ENCODE measurements at places on chromosomes 7 and 10.

DNA sequence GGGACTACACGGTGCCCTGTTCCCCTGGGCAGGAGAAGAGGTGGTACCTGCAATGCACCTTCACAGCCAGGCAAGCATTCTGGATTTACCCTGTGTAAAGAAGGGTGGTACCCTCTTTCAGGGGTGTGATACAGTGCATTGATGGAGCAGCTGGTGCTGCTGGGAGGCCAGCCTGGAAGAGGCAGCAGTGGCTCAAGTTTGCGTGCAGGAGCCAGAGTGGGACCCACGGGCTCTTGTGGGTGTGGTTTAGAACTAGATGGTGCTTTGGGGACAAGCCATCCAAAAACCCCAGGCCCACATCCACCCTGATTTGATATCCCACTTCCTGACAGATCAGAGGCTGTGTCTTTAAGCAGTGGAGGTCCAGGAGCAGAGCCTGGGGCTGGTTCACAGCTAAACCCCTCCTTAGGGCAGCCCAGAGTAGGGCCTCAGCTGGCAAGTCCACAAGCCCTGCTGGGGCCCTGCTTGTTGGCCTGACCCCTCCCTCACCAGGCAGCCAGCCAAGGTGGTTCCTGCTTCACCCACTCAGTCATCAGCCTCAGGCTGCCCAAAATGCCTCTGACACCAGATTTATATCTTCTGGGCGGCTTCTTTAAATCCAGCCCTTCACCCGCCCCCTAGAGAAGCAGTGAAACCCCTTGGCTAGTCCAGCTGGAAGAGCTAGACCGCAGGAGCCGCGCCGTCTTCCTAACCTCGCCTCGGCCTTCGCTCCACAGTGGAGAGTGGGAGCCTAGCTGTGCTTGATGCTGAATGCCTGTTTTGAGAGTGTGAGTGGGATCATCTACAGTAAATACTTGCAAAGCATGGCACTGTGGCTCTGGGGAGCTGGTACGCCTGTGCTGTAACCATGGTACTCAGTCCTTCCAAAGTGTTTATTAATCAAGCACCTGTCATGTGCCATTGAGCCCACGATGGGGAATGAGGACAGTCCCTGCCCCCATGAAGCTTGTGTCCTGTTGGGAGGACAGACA is 1.4 kb upstream of the ASIC3 start:
- DNase-seq, result no peak

GRCh38 chr10:93071674-93072224 is 1.9 kb upstream of the CYP26A1 start:
- DNase-seq, result no peak

- no peak for DNase-seq
Measured at GRCh38 chr10:83941189-83941588, 198.1 kb upstream of the GHITM start.

- DNase-seq, result no peak
Measured at GRCh38 chr10:69375307-69376151, 41.2 kb downstream of the TACR2 start.

DNA sequence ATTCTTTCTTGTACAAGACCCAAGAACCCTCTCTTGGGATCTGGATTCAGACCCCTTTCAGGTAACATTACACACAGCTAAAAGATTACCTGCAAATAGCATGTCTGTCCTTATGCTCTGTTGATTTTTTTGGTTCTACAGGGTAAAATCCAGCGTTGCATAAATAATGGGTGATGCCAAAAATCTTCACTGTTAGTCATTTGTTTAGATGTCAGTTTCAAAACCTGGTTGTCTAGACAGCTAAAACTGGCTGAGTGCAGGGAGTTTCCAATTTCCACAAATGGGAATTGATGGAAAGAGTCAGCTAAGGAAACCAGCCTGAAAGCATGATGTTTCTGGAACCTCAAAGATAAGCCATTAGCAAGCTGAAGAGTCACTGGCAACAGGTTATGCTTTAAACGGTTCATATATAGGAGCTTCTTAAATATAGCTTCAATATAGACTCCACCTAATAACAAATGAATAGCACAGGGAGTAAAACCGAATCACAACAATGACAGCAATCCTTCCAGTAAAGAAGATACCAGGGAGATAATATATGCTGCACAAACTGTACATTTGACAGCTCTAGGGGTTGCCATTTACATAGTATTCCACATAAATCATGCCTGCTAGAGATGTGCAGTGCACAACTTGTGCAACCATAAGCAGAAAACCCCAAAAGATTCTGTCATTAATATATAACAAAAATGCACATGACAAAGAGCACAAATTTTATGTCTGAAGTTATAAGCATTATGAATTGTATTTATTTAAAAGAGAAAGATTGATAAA is 20.4 kb downstream of the CCDC71L start:
- DNase-seq, result no peak

- DNase-seq, result no peak
Measured at GRCh38 chr10:120513307-120513796, 56.3 kb downstream of the PLPP4 start.

DNA sequence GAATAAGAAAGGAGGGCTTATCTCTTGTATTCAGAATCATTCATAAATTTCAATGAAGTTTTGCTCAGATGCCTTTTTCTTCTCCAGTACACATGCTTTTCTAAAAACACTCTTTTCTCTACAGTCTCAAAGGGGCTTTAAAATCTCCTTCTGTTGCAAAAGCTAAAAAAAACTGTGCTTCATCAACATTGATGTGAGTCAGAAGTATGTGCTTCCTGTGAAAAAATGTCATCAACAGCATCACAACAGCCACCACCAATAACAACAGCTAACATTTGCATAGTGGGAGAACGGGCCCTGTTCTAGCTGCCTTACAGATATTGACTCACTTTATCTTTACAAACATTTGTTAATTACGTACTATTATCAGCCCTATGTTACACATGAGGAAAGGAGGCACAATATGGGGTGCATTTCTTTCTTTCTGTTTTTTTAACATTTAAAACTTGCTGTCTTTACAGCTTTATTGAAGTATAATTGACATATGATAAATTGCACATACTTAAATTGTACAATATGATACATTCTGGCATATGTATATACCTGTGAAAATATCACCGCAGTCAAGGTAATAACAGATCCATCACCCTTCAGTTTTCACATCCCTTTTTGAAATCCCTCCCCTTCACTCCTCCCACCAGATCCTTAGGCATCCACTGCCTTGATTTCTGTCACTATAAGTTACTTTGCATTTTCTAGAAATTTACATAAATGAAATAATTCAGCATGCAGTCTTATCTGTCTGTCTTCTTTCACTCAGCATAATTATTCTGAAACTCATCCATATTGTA is 1605.4 kb upstream of the LRRTM3 start:
- DNase-seq, result no peak

GRCh38 chr7:142583446-142583845 is 165.8 kb upstream of the PRSS1 start:
- peak; percentile 59 for DNase-seq

- no peak for DNase-seq
Measured at GRCh38 chr7:78095549-78095948, 297.0 kb downstream of the PHTF2 start.

DNA sequence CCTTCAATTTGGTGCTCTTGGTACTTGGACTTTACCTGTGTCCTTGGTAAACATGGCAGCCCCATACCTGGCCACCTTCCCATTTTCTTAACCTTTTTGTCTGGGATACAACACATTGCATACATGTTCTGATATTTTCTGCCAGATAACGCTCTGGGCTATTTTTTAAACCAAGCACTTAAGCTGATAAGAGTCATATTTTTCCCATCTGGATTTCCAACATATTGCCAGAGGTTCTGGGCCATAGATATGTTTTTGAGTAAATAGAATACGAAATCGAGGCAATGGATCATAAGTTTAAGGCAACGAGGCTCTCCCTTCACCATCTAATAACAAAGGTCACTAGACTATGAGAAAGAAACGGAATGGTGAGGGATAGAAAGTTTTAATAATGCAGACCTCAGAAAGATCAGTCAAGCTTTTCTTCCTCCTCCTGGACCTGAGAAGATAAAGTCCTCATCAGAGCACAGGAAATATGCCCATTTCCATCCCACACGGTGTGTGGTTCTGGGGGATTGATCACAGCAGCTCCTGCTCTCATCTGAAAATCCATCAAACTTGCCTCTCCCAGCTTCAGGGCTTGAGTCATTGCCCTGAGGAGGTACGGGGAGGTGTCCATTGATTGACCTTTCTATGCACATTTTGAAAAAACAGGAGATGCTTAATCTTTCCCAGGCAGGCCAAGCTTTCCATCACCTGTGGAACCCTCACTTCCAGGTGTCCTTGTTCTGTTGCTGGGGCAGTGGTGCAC is 257.2 kb downstream of the GFRA1 start:
- DNase-seq, result no peak

- DNase-seq, result no peak
Measured at GRCh38 chr10:61284222-61284890, 168.8 kb downstream of the TMEM26 start.

- DNase-seq, result no peak
Measured at GRCh38 chr7:80604436-80604835, 34.0 kb upstream of the CD36 start.

DNA sequence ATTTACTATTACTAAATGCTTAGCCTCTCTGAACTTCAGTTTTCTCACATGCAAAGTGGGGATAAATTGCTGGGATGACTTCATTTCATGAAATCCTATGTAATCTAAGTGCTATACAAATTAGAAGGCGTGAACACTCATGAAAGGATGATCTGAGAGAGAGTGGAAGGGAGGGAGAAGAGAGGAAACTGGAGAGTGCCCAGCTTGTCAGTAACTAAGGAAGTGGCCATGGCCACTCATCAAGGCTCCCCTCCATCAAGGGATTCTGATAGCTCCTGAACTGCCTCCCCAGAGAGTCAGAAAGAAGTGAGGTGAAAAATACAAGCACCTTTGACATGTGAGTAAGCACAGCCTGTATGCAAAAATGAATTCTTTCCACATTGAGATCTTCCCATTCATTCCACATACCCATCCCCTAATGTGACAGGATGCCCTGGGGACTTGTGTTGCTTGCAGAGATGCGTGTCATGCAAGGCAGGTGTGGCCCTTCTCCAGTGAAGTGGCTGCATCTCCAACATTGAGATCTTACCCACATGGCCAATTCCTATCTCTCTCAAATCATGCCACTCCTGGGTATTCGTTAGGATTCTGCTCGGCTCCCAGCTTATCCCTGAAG is 76.5 kb upstream of the ITPRID1 start:
- DNase-seq, result no peak

DNA sequence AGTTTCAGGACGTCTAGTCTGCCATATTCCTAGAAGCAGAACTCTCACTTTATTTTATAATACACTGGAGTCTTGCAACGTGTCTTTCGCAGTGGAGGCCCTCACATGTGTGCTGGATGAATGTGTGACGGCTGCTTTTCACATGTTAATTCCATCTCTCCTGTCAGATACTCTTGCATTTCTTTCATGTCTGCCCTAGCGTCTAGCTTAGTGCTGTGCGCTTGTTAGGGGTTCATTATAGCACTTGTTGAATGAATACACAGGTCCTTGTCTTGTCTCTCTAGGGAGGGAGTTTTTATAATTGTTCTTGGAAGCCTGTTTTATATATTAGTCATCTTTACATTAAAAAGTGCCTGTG is 94.4 kb downstream of the MAP3K8 start:
- DNase-seq, result no peak

DNA sequence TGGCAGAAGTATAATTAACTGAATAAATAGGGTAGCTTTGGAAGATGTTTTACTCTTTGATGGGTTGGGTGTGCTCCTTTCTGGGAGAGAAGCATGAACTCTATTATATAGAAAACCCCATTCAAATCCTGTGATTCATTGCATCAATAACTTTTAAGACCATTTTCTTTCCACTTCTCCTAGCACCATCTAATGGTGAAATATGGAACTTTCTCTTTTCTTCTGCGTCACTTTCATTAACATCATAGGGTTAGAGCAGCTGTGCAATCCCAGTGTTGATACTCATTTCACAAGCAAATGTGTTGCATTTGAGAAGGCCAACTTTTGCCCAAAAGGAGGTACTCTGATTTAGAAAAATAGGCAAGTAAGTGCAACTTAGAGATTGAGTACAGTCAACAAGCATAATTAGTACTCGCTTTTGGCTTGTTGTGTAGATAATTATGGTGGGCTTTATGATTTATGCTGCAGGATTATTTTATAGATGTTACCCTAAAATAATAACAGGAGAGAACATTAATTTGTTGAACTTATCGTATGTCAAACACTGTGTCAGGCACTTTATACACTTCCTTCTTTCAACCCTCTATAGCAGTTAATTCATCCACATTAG is 92.9 kb downstream of the CPED1 start:
- no peak for DNase-seq

GRCh38 chr10:30294476-30295240 is 54.4 kb downstream of the MTPAP start:
- no peak for DNase-seq

- DNase-seq, result no peak
Measured at GRCh38 chr7:127690806-127691205, 38.8 kb downstream of the SND1 start.

DNA sequence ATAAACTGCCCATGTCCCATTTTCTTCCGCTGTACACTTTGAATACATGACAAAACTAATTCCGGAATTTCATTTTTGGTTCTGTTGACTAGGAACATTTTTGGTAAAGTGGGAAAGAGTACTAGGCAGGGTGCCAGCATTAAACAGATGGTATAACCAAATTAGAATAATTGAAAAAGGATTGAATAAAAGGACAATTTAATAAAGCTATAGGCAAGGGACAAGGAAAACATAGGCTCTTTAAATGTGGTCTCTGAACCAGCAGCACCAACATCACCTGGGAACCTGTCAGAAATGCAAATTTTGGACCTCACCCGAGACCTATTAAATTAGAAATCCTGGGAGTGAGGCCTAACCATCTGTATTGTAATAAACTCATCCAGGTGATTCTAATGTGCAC is 376.9 kb downstream of the LRRTM3 start:
- no peak for DNase-seq

GRCh38 chr10:68586606-68587305 is 26.6 kb downstream of the TET1 start:
- DNase-seq, result no peak

- DNase-seq, result no peak
Measured at GRCh38 chr7:159019111-159019510, 125.6 kb downstream of the VIPR2 start.

GRCh38 chr10:4001811-4002210 is 216.8 kb upstream of the KLF6 start:
- DNase-seq, result no peak

- DNase-seq, result no peak
Measured at GRCh38 chr10:129626796-129627435, 159.9 kb downstream of the MGMT start.

DNA sequence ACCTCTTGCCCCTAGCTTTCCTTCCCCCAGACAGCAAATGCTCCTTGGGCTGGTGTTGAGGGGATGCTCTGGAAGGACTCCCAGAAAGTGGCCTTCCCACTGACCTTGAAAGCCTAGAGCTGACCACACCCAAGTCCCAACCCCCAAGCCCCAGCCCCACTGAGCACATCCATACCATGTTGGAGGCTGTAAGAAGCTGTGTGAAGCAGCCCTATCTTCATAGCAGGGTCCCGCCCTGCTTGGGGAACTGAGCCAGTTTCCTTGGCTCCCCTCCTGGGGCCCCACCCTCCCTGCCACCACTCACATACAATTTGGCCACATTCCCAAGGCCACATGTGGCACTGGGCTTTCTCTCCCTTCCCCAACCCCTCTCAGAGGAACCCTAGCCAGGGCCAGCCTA is 72.3 kb upstream of the CACUL1 start:
- DNase-seq, result no peak

Measured in activated CD4-positive, alpha-beta T cell treated with anti-CD3 and anti-CD28 coated beads for 48 hours (primary cell).